Tongue (tissue), 3 donors: ENCODE measurements at places on chromosomes 2 and 18. TPM values are rescaled to one million over a fixed set of nuclear protein-coding genes. Genes with fewer than 3 reads are reported as not detected.

- DNase-seq = peak; percentile 69
Measured at GRCh38 chr2:202376460-202377206, 506 bp downstream of the BMPR2 start.

DNA sequence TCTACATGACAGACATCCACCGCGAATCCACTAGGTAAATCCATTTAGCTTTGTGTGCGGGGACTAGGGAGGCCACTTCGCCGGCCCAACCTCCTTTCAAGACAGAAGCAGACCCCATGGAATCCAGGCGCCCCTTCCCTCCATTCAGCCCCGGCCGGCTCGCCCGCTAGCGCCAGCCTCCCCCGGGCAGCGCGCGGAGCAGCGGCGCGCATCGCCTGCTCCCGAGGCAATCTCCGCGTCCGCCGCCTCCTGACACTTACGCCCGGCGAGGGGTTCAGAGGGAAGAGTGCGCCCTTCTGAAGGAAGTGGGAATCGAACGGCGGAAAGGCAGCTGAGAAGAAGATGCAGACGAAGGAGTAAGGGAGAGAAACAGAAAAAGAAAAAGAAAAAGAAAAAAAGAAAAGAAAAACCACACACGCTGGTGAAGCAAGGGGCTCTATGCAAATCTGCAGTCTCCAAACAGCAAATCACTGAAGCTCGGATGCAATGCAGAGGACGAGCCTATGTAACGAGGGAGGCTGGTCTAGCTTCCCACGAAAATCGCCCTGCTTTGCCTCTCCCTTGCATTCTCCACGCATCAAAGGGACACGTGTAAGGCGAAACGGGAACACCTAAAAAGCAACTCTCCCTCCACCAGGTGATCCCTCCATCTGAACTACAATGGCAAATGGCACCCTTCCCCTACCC lies 684.4 kb downstream of the NRXN1 start:
- peak; percentile 54 for DNase-seq

DNA sequence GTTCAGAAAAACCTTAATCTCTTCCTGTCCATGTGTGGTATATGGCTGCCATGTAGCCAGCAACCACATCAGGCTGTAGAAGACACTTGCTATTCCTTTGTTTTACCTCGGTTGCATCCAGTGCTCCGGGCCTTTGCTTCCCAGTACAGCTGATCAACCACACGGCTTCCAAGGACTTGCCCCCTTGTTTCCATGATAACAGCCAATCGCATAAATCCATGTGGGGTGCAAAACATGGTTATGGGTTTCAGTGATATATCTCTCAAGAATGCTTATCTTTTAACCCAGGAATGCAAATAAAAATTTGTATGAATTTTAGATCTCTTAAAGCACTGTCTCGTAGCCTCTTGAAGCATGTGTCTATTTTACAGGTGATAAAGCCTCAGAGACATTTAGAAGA lies 118.3 kb downstream of the MGAT5 start:
- no peak for DNase-seq

- no peak for DNase-seq
Measured at GRCh38 chr2:171226461-171226860, 65.8 kb upstream of the TLK1 start.

GRCh38 chr2:137952586-137953129 lies 11.6 kb upstream of the HNMT start:
- DNase-seq = peak; percentile 58

- DNase-seq = no peak
Measured at GRCh38 chr2:223071139-223071538, 19.1 kb downstream of the KCNE4 start.

DNA sequence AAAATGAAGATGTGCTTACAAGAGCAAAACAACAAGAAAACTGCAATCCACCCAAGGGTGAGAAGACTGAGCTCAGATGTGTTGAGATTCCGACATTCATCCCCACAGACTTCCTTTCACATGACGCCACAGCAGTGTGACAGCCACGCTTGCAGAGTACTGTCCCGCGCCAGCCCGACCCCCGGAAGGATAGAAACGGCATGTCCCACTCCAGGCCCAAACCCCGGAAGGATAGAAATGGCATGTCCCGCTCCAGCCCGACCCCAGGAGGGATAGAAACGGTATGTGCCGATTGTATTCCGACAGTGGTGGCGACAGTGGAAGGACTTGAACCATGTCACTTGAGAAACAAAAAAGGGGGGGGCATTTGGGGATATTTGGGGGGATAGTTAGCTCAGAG lies 119.1 kb upstream of the PXDN start:
- DNase-seq = no peak

DNA sequence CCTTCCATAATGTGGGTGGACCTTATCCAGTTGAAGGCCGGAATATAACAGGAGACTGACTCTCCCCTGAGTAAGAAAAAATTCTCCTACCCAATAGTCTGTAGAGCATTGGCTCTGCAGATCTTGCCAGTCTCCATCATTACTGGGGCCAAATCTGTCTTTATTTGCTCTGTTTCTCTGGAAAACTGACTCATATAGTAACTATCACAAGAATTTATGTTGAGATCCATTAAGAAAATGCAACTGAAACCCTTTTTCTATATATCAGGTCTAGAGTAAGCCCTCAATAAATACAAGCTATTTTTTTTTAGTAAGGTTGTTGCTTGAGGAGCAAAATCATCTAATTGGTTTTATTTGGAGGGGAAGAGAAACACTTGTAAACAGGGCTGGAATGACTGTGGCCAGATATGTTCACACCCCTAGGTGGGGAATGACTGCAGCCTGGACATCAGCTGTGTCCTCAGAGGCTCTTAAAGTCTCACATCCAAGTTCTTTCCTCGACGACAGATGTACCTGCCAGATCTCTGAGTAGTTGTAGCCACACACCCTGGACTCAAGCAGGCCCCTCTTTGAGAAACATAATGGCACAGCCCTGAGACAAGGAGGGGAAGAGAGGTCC lies 339.7 kb downstream of the TNS1 start:
- DNase-seq = no peak

DNA sequence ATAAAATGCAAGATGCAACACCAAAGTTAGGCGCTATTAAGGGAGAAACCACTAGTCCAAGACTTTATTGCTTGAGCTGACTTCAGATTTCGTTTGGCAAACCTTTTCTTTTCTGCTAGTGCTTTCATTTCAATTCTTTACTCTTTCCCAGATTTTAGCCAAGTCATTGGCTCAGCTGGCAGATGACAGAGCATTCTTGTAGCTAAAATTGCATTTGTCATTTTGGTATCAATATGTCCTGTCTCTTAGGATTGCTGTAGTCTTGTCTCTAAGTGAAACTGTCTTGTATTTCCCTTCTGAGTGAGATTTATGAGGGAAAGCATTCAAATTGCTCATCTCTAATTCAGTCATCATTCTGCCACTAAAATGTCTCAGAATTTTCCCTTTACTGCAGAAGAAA lies 335.1 kb downstream of the METTL4 start:
- no peak for DNase-seq

DNA sequence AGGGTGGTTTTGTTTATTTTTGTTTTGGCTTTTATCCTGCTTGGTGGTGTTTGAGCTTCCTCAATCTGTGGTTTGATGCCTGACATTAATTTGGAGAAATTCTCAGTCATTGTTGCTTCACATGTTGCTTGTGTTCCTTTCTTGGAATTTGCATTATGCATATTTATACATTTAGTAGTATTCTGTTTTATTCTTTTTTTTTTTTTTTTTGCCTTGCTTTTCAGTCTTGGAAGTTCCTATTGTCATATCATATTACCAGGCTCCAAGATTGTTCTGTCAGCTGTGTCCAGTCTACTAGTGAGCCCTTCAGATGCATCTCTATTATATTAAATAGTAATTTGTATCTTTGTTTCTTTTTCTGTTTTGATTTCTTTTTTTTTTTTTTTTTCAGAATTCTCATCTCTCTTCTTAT lies 77.0 kb downstream of the EPC2 start:
- peak; percentile 16 for DNase-seq

- DNase-seq = peak; percentile 32
Measured at GRCh38 chr2:137220438-137220993, 455.2 kb downstream of the THSD7B start.

DNA sequence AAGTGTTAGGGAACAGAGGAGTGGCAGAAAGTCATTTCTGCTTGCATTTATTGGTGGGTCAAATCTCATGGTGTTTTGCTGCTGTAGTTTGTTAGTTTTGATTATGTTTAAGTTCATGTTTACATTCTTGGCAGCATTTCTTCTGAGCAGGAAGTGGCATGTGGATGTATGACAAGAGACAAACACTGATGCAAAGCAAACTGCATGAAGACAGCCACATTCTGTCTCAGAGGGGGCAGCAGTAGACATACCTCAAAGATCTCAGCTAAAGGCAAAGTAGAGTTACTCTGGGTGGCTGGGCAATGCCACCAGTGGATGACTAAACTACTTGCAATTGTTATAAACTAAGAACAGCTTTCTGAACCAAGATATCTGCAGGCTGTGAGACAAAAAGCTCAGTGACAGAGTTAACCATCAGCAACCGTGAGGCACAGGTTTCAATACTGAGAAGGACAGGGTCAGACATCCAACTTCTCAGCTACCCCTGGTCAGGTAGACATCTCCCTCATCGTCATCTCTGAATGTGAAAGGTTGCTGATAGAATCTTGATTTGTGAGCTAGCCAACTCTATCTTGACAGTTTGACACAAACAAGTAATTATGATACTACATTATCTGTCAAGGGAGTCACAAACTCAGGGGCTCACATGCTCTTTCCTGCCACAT lies 16.4 kb downstream of the GALNT3 start:
- no peak for DNase-seq

- no peak for DNase-seq
Measured at GRCh38 chr2:9937968-9938367, 13.5 kb upstream of the GRHL1 start.

GRCh38 chr2:20624884-20625485 lies 25.9 kb downstream of the HS1BP3 start:
- DNase-seq = no peak

GRCh38 chr2:68466361-68466777 lies 725 bp downstream of the FBXO48 start:
- DNase-seq = peak; percentile 34

GRCh38 chr2:9311488-9311887 lies 104.9 kb downstream of the ASAP2 start:
- DNase-seq = peak; percentile 66

GRCh38 chr2:144030791-144031190 lies 489.1 kb downstream of the ZEB2 start:
- no peak for DNase-seq

GRCh38 chr2:21887881-21888280 lies 764.1 kb downstream of the TDRD15 start:
- no peak for DNase-seq

GRCh38 chr2:234178330-234179030 lies 128.0 kb downstream of the SPP2 start:
- no peak for DNase-seq

DNA sequence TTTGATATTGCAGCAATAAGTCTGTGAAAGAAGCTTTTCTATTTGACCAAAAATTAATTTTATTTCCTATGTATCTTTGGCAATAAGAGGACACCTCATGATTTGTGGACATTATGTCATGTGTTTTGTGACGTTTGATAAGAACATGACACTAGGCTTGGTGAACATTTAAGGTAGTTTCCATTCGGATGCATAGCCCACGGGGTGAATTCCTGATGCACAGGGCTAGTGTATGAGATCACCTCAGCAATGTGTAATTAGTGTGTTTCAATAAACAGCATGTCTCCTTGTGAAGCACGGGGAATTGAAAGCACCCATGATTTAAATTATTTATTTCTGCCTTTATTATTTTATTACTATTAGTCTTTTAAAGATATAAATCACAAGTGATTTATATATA lies 146.1 kb upstream of the LINC00305 start:
- DNase-seq = no peak

GRCh38 chr2:229240984-229241491 lies 30.0 kb downstream of the PID1 start:
- DNase-seq = no peak

DNA sequence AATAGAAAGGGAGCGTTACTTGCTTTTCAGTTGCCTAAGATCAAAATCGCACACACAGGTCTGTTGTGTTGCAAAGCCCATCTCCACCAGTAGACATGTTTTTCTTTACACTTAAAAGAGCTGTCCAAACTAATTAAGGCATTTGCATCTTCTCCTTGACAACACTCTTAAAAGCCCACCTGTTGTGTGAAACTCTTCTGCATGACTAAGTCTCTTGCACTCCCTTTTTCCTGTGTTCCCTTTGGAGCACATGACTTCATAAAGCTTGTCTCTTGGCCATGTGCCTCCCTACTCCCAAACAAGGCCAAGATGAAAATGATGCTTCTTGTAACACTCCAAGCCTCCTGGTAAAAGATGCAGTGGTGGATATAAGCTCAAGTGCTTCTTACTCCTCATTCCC lies 26.1 kb downstream of the PID1 start:
- no peak for DNase-seq

GRCh38 chr18:11339188-11339775 lies 189.9 kb upstream of the PIEZO2 start:
- no peak for DNase-seq

GRCh38 chr2:119293254-119293653 lies 69.6 kb downstream of the STEAP3 start:
- DNase-seq = no peak

- no peak for DNase-seq
Measured at GRCh38 chr2:48032765-48033164, 126.5 kb upstream of the FBXO11 start.

- DNase-seq = no peak
Measured at GRCh38 chr18:63102941-63103744, 216.4 kb downstream of the BCL2 start.

DNA sequence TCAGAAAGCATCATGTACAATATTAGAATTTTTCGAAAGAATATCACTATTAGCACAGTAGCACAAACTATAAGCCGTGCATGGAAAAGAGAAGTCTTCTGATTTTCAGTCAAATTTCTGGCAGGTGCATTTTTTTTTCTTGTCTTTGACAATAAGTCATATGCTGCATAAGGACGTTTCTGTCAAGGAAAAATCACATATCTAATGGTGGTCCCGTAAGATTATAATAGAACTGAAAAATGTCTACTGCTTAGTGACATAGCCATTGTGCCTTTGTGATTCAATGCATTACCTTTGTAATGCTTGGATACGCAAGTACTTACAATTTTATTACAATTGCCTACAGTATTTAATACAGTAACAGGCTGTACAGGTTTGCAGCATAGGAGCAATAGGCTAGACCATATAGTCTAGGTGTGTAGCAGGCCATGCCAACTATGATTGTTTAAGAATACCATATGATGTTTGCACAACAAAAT lies 329.3 kb downstream of the LRRTM4 start:
- no peak for DNase-seq

TGFA gene
- total RNA-seq = 6.3 TPM

FSIP2 gene
- 3.1 TPM for total RNA-seq

SPP2 gene
- not detected for total RNA-seq

CROCC2 gene
- not detected for total RNA-seq

DDX18 gene
- total RNA-seq = 51.4 TPM

RMDN2 gene
- 10.9 TPM for total RNA-seq

RAD51AP2 gene
- 0.10 TPM for total RNA-seq

IL1R1 gene
- total RNA-seq = 16.1 TPM

CLEC4F gene
- not detected for total RNA-seq

HOXD10 gene
- 0.62 TPM for total RNA-seq
